ENCODE measurements at places on chromosomes 7 and 10. TPM values are rescaled to one million over a fixed set of nuclear protein-coding genes. Genes with fewer than 3 reads are reported as not detected.
A peak's percentile ranks its signal among the peaks of the same experiment; 100 is the strongest.

Gene SFRP4
- 302 TPM for total RNA-seq

DNA sequence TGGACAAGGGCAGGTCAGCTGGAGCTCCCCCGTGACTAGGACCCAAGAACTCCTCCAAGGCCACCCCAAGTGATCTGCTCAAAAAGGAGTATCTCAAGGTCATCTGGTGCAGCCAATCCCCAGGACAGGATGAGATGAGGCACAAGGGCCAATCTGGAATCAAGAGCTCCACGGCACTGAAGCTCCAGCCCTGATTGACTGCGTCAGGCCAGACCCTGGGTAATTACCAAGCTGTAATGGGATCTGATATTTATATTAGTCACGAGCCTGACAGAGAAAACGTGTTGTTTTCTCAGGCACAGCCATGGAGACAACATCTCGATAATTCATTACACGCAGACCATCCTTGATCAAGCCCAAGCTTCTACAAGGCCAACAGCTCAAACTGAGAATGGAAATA lies 4.2 kb downstream of the KCNMA1 start:
- H3K36me3 ChIP-seq: no peaks in the 10 kb centered on the region
- no peak for DNase-seq
- H3K27ac ChIP-seq: no peak overlapping the region
- H3K4me3 ChIP-seq: no peak overlapping the region
- peaks cover 14% of the 10 kb centered on the region for H3K4me1 ChIP-seq

Gene PRPS1L1
- not detected for total RNA-seq

DNA sequence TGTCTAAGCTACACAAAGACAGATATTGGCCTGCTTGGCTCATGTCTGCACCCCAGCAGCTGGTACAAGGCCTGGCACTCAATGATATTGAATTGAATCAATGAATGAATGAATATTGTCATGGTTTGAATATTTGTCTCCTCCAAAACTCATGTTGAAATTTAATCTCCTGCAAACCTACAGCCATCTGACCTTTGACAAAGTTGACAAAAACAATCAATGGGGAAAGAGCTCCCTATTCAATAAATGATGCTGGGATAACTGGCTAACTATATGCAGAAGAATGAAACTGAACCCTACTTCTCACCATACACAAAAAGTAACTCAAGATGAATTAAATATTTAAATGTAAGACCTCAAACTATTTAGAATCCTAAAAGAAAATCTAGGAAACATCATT lies 144.7 kb downstream of the CYP26A1 start:
- no peaks in the 10 kb centered on the region for H3K4me1 ChIP-seq
- H3K27me3 ChIP-seq: no peaks in the 10 kb centered on the region

GRCh38 chr7:130953196-130953595 lies 219.2 kb upstream of the KLF14 start:
- peaks cover 2% of the 10 kb centered on the region for H3K36me3 ChIP-seq
- H3K4me1 ChIP-seq: peaks cover 2% of the 10 kb centered on the region
- no peaks in the 10 kb centered on the region for H3K27me3 ChIP-seq
- no peak for DNase-seq

GRCh38 chr10:130017631-130018022 lies 53.6 kb upstream of the EBF3 start:
- H3K4me3 ChIP-seq: no peak overlapping the region
- no peaks in the 10 kb centered on the region for H3K36me3 ChIP-seq
- H3K4me1 ChIP-seq: no peaks in the 10 kb centered on the region
- DNase-seq: no peak
- H3K27ac ChIP-seq: no peak overlapping the region
- H3K27me3 ChIP-seq: no peaks in the 10 kb centered on the region

GRCh38 chr10:100828738-100829096 lies 83.3 kb downstream of the PAX2 start:
- H3K27me3 ChIP-seq: no peaks in the 10 kb centered on the region
- H3K4me1 ChIP-seq: no peaks in the 10 kb centered on the region
- H3K4me3 ChIP-seq: peak overlapping the region; percentile 13
- H3K36me3 ChIP-seq: no peaks in the 10 kb centered on the region

- H3K36me3 ChIP-seq: no peaks in the 10 kb centered on the region
- H3K27ac ChIP-seq: no peak overlapping the region
- peaks cover 2% of the 10 kb centered on the region for H3K4me1 ChIP-seq
- no peaks in the 10 kb centered on the region for H3K27me3 ChIP-seq
- no peak overlapping the region for H3K4me3 ChIP-seq
Observed at GRCh38 chr7:3429981-3430380, 128.9 kb downstream of the SDK1 start.
